ENCODE measurements at places on chromosomes 7 and 10.
A peak's percentile ranks its signal among the peaks of the same experiment; 100 is the strongest.

DNA sequence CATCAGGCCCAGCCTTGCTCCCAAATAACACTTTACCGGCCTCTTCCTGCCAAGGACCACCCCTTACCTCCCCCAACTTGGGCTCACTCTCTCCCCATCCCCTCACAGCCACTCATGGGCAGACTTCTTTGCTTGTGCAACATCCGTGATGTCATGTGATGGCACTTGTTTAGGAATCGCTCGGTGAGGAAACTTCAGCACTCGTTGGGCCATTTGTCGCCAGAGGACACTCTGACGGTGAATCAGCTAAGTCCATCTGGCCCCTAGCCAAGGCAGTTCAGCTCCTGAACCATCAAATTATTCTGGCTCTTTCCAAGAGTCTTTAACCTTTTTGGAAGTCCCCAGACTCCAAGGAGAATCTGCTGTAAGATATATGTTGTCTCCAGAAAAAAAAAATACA lies 19.2 kb downstream of the BTBD16 start:
- DNase-seq = no peak

DNA sequence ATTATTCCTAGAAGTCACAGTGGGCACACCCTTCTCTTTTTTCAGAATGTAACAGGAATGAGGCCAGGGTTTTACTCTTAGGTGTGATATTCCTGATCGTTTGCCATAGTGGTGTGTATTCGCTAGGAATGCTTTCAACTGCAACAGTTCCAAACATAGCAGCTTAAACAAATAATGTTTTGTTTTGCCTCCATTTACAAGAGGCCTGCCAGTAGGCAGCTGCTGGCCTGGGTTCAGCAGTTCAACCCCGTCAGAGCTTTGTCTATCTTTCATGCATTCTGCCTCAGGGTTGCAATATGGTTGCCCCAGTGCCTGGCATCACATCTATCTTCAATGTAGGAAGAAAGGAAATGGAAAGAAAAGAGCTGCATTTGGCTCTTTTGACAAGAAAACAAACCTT lies 21.7 kb upstream of the RET start:
- no peak for DNase-seq

GRCh38 chr7:131655866-131656265 lies 99.4 kb upstream of the PODXL start:
- DNase-seq = no peak

DNA sequence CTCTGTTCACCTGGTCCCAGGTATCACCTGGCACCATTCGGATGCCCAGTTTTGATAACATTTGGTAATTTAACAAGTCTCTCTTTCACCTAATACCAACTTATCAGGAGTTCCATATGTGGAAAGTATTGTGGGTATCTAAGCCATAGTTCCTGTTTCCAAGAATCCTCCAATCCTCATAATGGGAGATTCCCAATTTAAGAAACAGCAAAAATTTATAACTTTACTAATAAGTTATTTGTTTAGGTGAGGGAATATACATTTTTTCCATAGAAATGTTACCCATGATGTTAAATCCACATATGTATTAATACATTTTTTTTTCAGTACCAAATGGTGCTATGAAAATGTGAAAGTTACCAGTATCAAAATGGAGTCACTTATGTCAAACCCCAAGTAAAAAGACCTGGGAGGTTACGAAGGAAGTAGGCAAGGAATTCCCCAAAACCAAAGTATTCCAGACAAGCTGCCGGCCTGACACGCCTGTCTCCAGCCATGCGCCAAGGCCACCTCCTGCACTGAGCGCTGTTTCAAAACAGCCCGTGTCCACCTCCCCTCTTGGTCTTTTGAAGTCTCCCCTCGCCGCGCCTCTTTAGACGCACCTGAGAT lies 44.8 kb downstream of the PRKCQ start:
- no peak for DNase-seq

DNA sequence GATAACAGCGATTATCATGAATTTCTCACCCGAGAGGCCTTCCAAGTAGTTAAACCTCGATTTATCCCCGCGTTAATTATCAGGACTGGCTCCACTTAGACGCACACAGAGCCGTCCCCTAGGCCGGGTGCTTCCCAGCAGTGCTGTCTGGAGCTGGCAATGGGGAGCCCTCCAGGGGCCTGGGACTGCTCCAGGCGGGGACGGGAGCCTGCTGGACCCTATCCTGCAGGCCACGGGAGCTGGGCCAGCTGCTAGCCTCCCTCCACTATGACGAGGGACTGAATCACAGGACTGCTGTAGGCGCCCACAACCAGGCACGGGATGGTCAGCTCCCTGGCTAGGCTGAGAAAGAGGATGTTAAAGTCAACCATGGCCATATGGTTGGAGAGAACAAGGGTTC lies 229.1 kb downstream of the ELFN1 start:
- DNase-seq = peak; percentile 48

- DNase-seq = no peak
Observed at GRCh38 chr10:69407621-69408301, 9.0 kb downstream of the TACR2 start.

DNA sequence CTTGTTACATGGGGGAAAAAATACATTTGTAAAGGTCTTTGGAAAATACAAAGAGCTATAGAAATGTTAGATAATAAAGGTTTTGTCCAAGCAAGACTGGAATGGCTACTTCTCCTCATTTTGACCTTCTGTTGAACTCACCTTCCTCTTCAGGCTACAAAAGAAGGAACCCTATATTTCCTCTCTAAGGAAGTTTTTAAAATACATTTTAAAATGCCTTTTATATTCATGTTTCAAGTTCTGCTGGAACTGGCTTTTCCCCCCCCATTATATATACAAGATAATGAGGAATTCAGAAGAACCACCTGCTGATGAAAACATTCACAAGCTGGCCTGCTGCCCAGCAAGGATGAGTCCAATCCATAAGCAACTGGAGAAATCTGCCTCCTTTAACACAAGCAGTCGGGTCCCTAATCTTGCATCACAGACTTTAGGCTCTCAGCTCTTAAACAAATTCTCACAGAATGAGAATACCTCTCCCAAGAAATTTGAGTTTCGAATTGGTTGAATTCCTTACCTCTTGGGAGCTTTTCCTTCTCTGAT lies 44.6 kb downstream of the MTERF1 start:
- DNase-seq = no peak

GRCh38 chr7:111789870-111790269 lies 227.6 kb upstream of the IMMP2L start:
- no peak for DNase-seq
